ENCODE measurements at places on chromosomes 4 and X.

- DNase-seq, result no peak
These were observed 4.0 kb downstream of the LRPAP1 start for GRCh38 chr4:3527914-3528876.

GRCh38 chrX:129959493-129959832 is 23.0 kb upstream of the BCORL1 start:
- DNase-seq, result no peak

DNA sequence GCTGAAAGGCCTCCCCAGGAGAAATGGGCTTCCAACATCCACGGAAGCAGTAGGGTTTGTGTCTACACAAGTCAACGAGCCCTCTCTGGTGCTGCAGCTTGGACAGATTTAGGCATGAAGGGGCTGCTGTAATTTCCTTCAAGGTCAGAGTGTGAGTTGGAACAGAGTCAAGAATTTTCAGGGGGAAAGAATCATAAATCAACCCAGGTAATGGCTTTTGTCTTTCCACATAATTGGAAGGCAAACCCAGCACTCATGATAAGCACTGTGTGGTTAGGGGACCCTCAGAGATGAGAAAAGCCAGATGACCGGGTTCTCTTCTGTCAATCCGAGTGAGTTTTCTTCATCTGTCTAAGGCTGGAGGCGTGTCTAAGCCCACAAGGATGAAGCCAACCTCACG is 78.6 kb upstream of the MXRA5 start:
- no peak for DNase-seq

GRCh38 chrX:47501226-47502074 is 18.4 kb upstream of the ZNF41 start:
- no peak for DNase-seq

DNA sequence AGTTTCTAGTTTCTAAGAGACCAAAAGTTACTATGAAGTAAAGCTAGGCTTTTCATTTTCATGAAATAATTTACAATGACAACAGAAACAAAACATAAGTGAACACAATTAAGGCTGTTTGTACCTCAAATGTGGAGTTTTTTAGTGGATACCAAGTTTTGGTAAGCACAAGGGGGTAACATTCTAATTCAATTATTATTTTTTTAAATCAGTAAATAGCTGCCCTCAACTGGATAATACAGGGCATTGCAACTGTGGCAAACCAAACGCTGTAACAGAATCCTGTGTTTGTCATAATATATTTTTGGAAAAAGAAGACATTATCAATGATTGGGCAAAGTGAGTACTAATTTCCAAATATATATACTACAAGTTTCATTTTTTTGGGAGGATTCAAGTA is 150.3 kb downstream of the FBXW7 start:
- DNase-seq, result no peak

DNA sequence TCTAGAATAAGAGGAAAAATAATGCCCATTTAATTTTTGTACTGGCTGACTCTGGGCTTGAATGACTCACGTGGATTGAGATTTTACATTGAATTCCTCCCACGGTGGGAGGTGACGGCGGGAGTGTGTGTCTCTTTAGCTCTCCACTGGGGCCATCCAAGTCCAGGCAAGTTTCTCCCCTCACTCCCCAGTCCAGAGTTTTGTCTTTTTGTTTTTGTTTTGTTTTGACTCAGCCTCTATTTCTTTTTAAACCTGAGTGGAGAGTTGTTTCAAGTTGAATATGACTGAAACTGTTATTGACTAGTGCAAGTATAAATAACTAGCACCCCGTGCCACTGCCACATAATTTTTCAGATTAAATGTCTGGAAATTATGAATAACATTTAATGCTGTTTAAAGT is 13.6 kb downstream of the CHST7 start:
- no peak for DNase-seq

DNA sequence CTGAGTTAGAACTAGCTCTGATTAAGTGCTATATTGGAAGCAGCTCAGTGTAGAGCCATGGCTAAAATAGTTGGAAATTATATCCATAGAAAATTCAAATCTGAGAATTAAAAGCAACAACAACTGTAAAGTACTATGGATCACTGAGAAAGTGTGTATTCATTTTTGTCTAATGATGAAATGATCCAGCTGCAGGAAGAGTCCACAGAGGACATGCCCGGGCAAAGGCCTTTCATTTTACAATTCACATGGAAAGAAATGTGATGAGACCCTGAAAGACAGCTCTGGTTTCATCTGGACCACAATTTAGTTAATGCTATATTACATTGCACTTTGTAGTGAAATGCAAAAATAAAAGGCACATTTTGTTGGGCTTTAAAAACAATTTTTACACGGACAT is 196.8 kb upstream of the FAT1 start:
- DNase-seq, result no peak

GRCh38 chr4:75637176-75637575 is 6.8 kb upstream of the CDKL2 start:
- no peak for DNase-seq

DNA sequence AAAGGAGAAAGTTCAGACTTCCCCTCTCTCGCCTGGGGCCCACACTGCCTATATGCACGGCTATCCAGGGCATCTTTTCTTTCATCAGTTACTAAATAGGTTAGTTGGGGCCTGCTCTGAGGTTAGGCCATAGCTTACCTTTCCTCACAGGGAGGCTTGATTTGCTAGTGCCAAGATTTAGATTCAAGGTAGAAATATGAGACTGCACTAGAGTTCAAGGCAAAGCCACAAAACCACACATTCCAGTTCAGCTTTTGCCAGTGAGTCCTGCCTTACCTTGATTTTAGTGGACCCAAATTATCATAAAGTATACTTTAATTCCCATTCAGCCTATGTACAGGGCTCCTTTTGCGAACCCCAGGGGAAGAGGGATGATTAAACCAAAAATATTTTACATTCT is 762.8 kb downstream of the PDHA2 start:
- DNase-seq, result no peak

DNA sequence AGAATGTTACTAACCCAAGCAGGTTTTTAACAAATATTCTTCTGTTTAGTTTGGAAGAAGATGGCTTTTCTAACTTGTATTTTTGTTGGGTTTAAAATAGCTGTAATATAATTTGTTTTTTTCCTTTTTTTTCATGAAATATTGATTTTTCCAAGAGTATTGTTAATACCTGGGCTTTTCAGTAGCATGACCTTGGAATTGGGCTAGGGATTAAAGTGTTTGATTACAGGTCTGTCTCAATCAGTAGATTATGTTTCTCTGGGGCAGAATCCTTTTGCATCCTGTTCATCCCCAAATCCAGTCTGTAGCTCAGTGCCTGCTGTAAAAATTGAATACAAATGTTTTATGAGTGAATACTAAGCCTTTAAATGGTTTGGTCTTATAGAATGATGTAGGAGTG is 479.8 kb downstream of the RAPGEF2 start:
- DNase-seq, result no peak

DNA sequence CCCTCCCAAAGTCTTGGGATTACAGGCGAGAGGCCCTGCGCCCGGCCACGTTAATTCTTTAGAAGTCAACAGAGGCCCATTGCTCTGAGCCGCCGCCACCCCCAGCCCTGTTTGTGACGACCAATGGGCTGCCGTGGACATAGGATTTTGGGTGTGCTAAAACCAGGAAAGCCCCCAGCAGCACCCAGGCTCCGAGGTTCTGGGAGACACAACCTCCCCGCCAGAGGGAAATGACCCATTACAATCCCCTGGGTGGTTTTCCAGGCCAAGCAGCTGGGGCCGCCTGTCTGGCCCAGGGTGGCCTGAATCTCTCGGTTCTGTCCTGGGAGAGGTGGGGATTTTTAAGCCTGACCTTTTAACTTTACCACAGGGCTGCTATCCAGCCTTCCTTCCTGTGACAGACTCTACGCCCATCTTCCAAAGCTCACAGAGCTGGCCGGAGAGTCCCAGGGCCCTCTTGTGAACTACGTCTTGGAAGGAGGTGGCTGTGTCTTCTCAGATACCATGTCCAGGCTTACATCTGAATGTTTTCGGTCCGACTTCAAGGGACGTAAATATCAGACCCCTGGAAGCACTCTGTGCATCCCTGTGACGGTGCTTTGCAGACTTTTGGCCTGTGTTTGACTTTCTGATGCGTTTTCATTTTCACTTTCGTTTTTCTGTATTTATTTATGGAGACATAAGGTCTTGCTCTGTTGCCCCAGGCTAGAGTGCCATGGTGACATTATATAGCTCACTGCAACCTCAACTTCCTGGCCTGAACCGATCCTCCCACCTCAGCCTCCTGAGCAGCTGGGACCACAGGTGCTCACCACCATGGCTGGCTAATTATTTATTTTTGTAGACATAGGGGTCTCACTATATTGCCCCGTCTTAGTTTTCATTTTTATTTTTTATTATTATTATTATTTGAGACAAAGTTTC is 36.0 kb downstream of the P2RY8 start:
- peak; percentile 26 for DNase-seq
